Stimulated activated CD4-positive, alpha-beta T cell treated with anti-CD3 and anti-CD28 coated beads, Interleukin-1b, Interleukin-23, amount 100 ng/mL, for 1 hour (primary cell): ENCODE measurements at places on chromosomes 16 and 17.

GRCh38 chr17:28493460-28493859 lies 12.7 kb upstream of the FOXN1 start:
- no peak for DNase-seq

DNA sequence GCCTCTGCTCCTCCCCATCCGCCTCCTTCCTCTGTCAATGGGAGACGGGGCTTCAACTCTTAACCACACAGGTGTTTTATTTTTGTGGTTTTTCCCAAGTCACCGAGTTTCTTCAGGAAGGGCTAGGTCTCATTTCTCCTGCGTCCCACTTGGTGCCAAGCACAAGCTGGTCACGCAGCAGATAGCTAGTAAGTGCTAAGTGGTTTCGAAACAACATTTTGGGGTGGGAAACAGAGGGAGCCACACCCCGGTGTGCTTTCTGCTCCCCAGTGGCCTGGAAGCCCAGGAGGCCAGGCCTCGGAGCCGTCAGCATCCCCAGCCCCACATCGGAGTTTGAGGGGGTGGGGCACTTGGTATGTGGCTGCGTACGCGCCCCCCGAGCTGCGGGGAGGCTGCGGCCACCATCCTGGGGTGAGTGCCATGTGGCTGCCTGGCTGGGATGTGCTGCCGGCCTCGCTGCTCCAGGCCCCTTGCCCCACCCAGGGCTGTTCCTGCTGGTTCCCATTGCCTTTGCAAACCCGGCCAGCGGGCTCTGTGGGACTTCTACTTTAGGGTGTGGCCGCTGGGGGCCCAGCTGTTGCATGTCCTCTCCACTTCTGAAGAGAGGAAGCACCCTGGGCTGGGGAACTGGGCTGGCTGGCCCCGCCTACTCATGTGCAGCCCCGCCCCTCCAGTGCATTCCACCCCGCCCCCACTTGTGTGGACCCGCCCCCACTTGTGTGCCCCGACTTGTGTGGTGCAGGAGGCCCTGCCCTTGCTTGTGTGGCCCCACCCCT lies 55.6 kb downstream of the BAIAP2 start:
- peak; percentile 9 for DNase-seq

DNA sequence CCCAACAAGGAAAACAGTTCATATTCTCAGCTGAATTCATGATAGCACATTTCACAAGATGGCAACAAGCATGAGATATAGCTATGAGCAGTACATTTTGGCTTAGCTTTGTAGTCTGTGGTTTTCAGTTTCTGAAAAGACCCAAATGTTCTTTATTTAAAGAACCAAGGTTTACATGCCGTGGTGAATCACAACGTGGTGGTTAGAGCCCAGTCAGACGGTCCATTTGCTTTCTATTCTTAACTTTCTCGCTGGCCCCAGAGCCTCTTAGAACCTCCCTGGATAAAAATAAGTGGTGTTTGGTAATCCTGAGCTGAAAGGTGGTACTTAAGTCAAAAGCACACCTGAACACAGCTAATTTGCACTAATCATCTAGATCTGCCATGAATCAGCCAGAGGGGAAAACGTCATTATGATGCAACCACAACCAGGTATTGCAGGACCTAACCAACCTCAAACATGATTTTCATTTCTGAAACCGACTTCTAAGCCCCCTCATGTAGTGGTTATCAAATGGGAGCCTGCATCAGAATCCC lies 18.6 kb upstream of the HAPSTR1 start:
- DNase-seq: no peak

GRCh38 chr17:61862105-61862574 lies 1.2 kb downstream of the BRIP1 start:
- DNase-seq: no peak

DNA sequence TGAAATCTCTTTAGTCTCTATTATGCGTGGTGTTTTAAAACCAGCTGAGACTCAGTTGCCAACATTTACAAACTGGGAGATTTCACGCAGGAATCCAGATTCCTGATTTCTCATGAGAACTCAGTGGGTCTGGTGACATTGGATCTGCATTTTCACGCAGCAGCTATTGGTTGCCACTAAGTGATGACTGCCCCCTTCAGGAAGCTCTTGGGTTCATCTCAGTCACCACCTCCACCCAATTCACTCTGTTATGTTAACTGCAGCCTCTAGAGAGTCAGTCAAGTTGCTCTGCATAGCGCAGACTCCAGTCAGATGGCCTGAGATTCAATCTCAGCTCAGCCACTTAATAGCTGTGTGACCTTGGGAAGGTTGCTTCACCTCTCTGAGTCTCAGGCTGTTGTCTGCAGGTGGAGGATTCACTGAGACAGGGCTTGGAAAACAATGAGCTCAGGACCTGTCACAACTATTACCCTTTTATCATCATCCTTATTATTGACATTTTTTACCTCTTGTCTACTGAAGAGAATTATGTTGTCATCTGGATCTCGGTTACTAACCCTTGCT lies 6.4 kb downstream of the SHISA9 start:
- no peak for DNase-seq

DNA sequence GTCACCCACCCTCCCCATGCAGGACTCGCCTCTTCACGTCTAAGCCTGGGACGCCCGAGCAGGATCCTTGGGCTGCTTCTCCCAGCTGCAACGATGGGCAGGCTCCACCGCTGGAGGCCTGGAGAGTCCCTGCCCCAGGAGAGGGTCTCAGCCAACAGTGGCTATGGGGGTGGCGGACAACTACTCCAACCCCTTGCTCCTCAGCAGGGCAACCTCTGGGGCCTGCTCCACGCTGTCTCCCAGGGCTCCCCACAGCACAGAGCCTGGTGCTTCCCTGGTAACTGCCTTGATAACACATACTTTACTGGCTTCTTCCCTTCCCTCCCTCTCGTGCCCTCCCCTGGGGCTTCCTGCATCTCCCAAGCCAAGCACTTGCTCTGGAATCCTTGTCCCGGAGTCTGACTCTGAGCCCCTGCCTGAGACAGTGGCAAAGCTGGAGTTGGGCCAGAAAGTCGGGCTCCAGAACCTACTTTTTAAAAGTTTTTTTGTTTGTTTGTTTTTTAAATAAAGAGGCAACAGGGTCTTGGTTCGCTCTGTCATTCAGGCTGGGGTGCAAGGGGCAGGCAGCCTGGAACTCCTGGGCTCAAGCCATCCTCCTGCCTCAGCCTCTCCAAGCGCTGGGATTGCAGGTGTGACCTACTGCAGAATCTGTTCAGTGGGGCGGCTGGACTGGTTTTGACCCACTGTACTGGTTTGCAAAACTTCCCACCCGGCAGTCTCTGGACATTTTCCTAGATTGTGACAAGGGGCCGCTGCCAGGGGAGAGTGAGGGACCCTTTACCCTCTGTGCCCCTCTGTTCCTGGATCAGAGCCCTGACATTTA lies 99.4 kb downstream of the TNFRSF13B start:
- DNase-seq: no peak

GRCh38 chr17:12632785-12633184 lies 32.9 kb upstream of the MYOCD start:
- DNase-seq: no peak

DNA sequence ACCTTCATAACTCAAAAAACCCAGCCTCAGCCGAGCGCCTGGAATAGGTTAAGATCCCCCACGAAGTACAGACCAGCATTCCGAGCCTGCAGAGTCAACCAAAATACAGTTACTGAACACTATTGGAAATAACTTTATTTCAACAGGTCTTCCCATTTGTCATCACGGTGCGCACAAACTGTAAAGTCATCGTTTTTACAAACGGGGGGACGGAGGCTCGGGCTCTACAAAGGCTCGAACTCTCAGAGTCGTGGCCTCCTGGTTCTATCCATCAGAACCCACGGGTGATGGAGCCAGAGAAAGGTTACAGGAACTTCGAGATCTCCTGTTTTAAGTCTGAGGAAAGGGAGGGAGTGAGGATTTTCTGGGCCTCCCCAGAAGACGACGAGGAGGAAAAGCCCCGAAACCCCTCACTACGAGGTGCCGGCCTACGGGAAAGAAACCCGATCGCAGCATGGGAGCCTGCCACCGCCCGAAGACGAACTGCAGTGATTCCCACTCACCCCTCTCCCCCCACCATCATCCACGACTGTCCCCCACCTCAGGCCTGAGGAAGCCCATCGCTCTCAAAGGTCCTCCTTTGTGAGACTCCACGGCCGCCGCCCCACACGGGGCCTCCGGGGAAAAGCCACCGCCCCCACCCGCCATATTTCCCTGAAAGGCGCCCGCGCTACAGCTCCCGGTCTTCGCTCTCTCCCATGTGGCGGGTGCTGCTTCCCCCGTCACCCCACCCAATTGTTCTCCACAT lies 917 bp downstream of the YWHAE start:
- DNase-seq: no peak

- no peak for DNase-seq
These were observed 29.5 kb upstream of the PIK3R6 start for GRCh38 chr17:8896641-8897635.

DNA sequence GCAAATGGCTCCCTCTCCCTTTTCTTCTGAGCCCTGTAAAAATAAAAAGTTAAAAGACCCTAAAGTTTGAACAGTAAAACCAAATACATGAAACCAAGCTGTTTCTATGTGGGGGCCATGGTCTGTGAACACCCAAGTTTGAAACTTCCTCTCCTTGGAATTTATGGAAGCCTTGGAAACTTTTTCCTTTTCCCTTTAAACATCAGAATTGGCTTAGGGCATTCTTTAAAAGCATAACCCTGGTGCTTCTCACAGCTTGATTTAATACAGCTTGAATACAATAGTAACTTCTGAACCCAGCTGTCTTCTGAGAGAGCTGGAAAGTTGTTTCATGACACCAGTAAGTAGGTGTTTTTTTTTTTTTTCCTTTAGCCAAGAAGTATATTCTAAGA lies 26.5 kb downstream of the NKD1 start:
- no peak for DNase-seq

DNA sequence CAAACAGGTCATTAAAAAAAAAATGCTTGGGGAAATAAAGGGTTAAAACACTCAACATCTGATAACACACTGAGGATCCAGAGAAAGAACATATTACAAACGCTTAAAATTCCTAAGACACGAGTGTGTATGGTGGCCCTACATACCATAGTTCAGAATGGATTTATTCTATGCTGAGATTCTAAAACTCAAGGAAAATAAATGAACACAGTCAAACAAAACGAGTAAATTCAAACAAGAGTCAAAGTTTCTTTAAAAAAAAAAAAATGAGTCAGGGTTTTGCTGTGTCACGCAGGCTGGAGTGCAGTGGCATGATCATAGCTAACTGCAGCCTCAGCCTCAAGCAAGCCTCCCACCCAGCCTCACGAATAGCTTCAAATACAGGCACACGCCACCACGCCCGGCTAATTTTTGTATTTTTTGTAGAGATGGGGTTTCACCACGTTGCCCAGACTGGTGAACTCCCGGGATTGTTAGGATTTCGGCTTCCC lies 17.4 kb downstream of the CRK start:
- DNase-seq: no peak
